BJ (cell line): ENCODE measurements at places on chromosomes 4 and X.

DNA sequence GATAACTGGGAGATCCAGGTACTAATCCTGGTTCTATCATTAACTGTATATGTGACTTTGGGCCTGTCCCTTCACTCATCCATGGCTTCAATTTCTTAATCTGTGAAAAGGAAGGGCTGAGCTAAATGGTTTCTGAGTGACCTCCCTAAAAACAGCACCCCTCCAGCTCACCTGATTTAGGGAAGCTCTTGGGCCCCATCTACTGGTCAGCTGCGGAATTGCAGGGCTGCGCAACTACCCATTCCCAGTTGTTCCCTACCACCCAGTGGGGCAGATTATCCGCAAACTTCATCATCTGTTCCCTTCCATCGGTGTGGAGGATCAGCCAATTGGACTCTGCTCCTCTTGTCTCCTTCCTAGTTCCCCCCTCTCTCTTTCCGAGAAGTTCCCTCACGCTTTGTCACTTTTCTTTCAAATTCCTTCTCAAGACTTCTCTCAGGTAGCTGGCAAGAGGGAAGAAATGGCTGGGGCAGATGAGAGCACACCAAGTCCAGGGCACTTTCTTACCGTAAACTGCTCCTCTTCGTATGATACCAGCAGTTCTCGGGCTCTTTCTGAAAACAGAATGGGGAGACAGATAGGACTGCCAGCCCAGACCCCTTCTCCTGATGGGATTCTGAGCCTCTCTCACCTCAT, 5.8 kb downstream of the LAS1L start:
- no peak for DNase-seq

DNA sequence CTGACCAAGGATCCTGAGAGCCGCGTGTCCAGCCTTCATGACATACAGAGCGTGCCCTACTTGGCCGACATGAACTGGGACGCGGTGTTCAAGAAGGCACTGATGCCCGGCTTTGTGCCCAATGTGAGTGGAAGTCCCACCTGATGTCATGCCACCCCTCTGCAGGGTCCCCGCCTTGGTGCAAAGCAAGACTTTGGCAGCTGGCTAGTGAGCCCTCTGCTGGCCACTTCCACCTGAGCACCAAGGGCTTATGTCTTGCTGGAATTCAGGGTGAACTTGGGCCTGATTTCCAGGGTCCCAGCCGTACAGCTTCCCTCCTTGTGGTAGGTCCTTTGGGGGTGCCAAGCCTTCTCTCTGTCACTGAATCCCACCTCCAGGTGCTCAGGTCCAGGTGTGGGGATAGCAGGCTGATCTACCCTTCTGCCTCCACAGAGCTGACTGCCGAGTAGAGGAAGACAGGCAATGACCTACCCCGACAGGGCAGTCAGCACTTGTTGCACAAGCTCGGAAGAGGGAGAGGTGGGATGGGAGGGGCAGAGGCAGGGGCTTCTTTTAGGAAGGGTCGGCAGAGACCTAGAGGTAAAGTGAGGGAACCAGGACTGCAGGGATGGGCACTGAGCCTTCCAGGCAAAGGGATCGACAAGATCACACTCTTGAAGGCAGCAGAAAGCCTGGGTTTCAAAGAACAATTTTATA, 248.1 kb downstream of the EVC2 start:
- DNase-seq: no peak

DNA sequence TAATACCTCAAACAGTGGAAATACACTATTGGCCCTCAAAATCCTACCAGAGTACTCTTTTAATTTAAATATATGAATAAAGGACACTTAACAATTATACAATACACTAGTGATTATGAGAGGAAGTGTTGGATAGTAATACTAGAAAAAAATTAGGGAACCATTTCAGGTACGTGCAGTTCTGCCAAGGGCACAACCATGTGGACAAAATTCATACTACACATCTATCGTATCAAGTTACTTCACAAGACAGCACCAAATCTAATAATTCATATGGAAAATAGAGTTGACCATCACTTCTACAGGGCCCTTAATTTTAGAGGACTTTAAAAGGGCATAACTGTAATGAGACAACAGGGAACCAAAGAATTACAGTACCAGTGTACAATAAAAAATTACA, 69.2 kb upstream of the ZCCHC13 start:
- DNase-seq: no peak

GRCh38 chr4:2092669-2093053, 33.5 kb downstream of the NAT8L start:
- DNase-seq: no peak

- peak; percentile 71 for DNase-seq
These were observed 5.4 kb downstream of the SCARB2 start for GRCh38 chr4:76208005-76208765.

- no peak for DNase-seq
These were observed 112.6 kb downstream of the GLRA2 start for GRCh38 chrX:14641681-14642655.

DNA sequence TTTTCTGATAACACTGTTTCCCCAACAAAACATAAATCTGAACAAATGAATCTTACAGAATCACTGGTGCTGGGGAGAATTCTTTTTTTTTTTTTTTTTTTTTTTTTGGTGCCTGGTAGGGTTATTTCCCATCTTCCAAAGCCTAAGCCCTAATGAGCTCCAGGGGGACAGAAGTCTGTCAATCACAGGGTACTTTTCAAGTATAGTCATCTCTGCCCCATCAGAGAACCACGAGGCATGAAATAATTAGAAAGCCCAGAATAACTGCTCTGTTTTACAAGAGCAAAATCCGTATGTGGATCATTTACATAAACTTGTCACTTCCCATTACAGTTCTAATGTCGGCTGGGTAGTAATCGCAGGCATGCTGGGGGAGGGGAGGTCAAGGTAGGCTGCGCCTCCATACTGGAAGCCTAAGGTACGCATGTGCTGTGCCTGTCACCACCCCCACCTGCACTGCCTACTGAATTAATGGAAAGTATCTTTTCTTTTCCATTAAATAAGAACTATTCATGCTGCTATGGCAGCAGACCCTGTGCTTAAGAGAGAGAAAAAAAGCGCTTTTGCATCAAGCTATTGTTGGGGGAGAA, 164.7 kb upstream of the LEF1 start:
- DNase-seq: no peak

DNA sequence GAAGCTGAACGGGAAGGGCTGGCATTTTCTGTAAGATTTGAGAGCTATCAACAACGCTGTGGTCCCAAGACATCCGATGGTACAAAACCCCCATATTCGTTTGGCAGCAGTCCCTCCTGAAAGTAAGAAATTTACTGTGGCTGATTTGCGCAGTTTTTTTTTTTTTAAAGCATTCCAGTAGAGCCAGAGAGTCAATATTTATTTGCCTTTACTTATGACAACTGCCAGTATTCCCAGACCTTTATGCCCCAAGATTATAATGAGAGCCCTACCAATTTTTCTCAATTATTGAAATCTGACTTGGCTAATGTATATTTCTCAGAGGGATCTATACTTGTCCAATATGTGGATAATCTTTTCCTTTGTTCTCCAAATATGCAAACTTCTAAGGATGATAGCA, 157.5 kb upstream of the SPIN4 start:
- no peak for DNase-seq

DNA sequence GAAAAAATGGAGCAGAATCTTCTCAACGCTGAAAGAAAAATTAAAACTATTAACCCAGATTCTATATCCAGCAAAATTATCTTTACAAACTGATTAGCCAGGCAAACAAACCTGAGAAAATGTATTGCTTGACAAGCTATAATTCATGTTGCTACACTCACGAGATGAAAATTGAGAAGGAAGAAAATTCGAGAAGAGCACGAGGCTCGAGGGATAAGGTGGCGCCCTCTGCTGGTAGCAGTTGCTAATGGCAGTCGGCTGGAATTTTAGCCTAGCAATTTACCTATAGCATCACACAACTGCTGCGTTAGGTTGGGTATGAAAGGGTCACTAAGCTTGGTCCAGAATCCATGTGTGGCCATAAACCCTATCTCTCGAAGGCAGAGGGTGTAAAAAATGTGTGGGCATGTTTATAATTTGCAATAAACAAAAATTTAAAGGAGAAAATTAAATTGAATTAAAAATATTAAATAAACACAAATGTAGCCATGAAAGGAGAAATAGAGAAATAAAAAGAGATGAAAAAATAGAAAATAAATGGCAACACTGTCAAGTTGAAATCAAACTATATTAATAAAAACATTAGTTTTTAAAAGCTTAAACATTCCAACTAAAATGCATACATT, 126.6 kb downstream of the PPP4R3C start:
- no peak for DNase-seq

DNA sequence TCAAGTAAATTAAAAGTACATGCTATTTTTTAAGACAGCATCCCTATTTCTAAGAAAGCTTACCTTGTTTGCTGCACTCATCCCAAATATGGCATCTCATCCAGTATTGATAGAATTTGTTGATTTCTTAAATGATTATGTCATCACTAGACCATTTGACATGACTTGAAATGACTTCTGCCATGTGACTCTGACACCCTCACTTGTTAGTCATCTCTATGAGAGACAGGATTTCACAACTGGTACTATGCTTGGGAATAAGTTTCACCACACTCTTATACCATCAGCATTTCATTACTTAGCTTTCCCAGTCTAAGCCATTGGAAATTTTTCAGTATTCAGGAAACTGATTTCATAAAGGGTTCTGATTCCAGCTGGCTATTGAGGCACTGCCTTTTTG, 55.3 kb downstream of the TMPRSS11F start:
- no peak for DNase-seq

GRCh38 chr4:14247767-14248166, 620.2 kb upstream of the BOD1L1 start:
- DNase-seq: no peak

DNA sequence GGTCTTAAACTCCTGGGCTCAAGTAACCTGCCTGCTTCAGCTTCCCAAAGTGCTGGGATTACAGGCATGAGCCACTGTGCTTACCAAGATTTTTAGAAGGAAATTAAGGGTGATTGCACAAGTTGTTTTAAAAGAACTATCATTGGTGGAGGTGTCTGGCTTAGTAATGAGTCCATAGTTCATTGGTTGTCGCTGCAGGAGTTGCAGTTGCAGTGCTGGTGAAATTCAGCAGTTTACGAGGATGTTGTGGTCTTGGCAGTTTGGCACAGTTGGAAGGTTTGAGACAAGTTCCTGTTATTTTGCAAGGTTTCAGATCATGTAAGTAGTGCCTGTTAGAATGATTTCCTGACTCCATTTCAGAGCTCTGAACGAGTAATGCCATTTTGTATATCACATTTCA, 48.1 kb downstream of the RAB40AL start:
- DNase-seq: no peak

GRCh38 chr4:13378973-13379759, 105.0 kb downstream of the RAB28 start:
- no peak for DNase-seq

DNA sequence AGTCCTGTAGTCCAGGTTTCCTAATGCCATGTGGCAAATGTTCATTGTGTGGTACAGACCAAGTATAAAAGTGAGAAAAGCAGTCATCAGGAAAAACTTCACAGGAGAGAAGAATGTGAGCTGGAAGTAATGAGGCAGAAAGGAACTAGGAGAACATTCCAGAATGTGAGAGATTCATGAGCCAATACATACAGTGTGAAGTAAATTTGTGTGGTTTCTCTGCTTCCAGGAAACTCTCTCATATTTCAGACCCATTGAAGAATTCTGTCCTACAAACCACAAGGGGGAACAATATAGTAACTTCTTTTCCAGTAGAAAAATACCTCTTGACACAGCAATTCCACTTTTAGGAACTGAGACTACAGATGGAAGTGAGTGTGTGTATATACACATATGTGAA, 136.5 kb downstream of the RNF150 start:
- DNase-seq: peak; percentile 39
